Stimulated activated CD8-positive, alpha-beta memory T cell treated with anti-CD3 and anti-CD28 coated beads, Interleukin-7, amount 100 ng/mL, for 48 hours (primary cell): ENCODE measurements at places on chromosomes 5 and 9.

- DNase-seq, result no peak
These were observed 159.3 kb upstream of the TNC start for GRCh38 chr9:115277301-115277700.

GRCh38 chr9:38004809-38005560 is 64.0 kb downstream of the SHB start:
- DNase-seq, result no peak

DNA sequence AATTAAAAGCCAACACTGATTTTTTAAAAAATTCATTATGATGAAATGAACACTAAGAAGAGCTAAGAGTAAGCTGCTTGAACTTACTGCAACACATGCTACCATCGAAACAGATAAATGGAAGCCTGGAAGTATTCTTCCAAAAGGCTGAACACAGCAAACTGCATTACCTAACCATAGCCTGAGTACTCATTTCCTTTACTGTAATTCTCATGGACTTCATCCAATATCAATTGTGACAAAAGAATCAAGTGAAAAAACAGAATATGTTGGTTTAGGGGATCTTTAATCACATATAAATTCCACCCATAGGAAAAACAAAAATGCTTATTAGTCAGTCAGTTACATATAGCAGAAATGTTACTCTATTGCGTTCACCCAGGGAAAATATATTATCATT is 68.5 kb downstream of the DROSHA start:
- no peak for DNase-seq

GRCh38 chr9:101457003-101457402 is 21.4 kb upstream of the ALDOB start:
- DNase-seq, result no peak

- DNase-seq, result no peak
These were observed 419.6 kb downstream of the DNAH5 start for GRCh38 chr5:13524936-13525335.

DNA sequence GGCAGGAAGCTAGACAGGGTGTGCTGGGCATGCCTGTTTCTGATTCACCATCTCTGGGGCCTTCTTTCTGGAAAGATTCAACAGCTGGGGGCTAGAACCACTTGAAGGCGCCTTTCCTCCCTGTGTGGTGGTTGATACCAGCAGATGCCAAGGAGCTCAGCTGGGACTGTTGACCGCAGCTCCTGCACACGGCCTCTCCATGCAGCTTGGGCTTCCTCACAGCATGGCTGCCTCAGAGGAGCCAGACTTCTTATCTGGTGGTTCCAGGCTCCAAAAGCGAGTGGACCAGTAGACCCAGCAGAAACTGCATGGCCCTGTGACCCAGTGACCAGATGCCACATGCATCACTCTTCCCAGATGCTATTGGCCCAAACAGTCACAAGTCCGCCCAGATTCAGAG is 74.7 kb upstream of the COL5A1 start:
- DNase-seq, result no peak

- no peak for DNase-seq
These were observed 67.1 kb upstream of the UNC5A start for GRCh38 chr5:176743136-176743861.
